ENCODE measurements at places on chromosomes 6 and 20. TPM values are rescaled to one million over a fixed set of nuclear protein-coding genes. Genes with fewer than 3 reads are reported as not detected.
A peak's percentile ranks its signal among the peaks of the same experiment; 100 is the strongest.

- H3K36me3 ChIP-seq, result no peaks in the 10 kb centered on the region
- no peaks in the 10 kb centered on the region for H3K27me3 ChIP-seq
- H3K4me1 ChIP-seq, result peaks cover 72% of the 10 kb centered on the region
- H3K4me3 ChIP-seq, result no peak overlapping the region
- DNase-seq, result no peak
Measured at GRCh38 chr20:8209061-8209460, 77.0 kb downstream of the PLCB1 start.

- no peaks in the 10 kb centered on the region for H3K36me3 ChIP-seq
- no peak overlapping the region for H3K27ac ChIP-seq
- no peaks in the 10 kb centered on the region for H3K27me3 ChIP-seq
- no peak overlapping the region for H3K4me3 ChIP-seq
Measured at GRCh38 chr20:31811796-31812728, 7.1 kb upstream of the MYLK2 start.

- H3K4me1 ChIP-seq, result 0 out of 2 replicates have a peak, but pooled peaks cover 4% of the 10 kb centered on the region
- H3K27ac ChIP-seq, result no peak overlapping the region
- H3K36me3 ChIP-seq, result no peaks in the 10 kb centered on the region
- peak; percentile 71 for DNase-seq
Measured at GRCh38 chr6:13194852-13195251, 133.5 kb downstream of the TBC1D7 start.

DNA sequence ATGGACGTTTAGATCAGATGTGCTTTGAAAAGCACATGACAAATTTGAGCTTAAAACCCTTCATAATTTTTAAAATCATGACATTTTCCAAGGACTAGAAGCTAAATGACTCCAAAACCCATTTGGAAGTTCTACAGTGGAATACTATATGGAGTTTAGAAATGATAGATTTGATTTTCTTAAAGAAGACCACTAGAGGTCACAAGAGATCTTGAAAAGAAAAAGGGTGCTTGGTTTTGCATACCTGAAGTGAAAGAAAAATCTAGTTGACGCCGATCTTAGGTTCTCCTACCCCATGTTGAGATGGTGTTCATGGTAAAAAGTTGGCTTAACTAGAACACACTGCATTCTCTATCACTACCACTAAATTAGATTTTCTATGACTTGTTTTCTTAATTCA is 31.5 kb downstream of the CFAP61 start:
- peak; percentile 23 for DNase-seq
- H3K27ac ChIP-seq, result no peak overlapping the region
- no peaks in the 10 kb centered on the region for H3K27me3 ChIP-seq
- H3K36me3 ChIP-seq, result no peaks in the 10 kb centered on the region
- H3K4me3 ChIP-seq, result no peak overlapping the region

- no peaks in the 10 kb centered on the region for H3K27me3 ChIP-seq
- no peaks in the 10 kb centered on the region for H3K36me3 ChIP-seq
- DNase-seq, result no peak
- peaks cover 6% of the 10 kb centered on the region for H3K4me1 ChIP-seq
- no peak overlapping the region for H3K4me3 ChIP-seq
Measured at GRCh38 chr20:11712639-11713160, 205.0 kb upstream of the BTBD3 start.

- H3K4me1 ChIP-seq, result no peaks in the 10 kb centered on the region
- H3K27me3 ChIP-seq, result no peaks in the 10 kb centered on the region
- DNase-seq, result no peak
- H3K36me3 ChIP-seq, result no peaks in the 10 kb centered on the region
- no peak overlapping the region for H3K4me3 ChIP-seq
Measured at GRCh38 chr6:13526727-13527670, 39.6 kb upstream of the GFOD1 start.

- H3K27me3 ChIP-seq, result no peaks in the 10 kb centered on the region
- no peak overlapping the region for H3K27ac ChIP-seq
- no peak overlapping the region for H3K4me3 ChIP-seq
- no peaks in the 10 kb centered on the region for H3K4me1 ChIP-seq
- DNase-seq, result no peak
Measured at GRCh38 chr6:101806241-101806640, 412.7 kb downstream of the GRIK2 start.

PLTP gene
- 39.6 TPM for total RNA-seq

All from Caco-2 (cell line).